ENCODE measurements at places on chromosomes 12 and 14. TPM values are rescaled to one million over a fixed set of nuclear protein-coding genes. Genes with fewer than 3 reads are reported as not detected.

The LRRC10 gene
- total RNA-seq: not detected

The GALNT6 gene
- total RNA-seq: 95.8 TPM

The KRT74 gene
- not detected for total RNA-seq

The PSEN1 gene
- total RNA-seq: 35.4 TPM

The NOXRED1 gene
- total RNA-seq: 0.18 TPM

The SLC25A21 gene
- 0.24 TPM for total RNA-seq

The LAG3 gene
- 0.24 TPM for total RNA-seq

The FAM222A gene
- total RNA-seq: 0.31 TPM

The RPGRIP1 gene
- total RNA-seq: not detected

The PSMD9 gene
- total RNA-seq: 90.2 TPM

The CELA1 gene
- not detected for total RNA-seq

The TAS2R10 gene
- not detected for total RNA-seq

The NAV3 gene
- total RNA-seq: 28.5 TPM
